ENCODE measurements at places on chromosomes 11 and 22. TPM values are rescaled to one million over a fixed set of nuclear protein-coding genes. Genes with fewer than 3 reads are reported as not detected.

The LRRC74B gene
- total RNA-seq, result 0.20 TPM

The DUSP8 gene
- 1.8 TPM for total RNA-seq

The CABP4 gene
- 0.49 TPM for total RNA-seq

The CTSF gene
- total RNA-seq, result 20.0 TPM

The SPON1 gene
- 60.2 TPM for total RNA-seq

All from skin of body (tissue), 3 donors.